T47D (cell line): ENCODE measurements at places on chromosomes 2 and 18.

DNA sequence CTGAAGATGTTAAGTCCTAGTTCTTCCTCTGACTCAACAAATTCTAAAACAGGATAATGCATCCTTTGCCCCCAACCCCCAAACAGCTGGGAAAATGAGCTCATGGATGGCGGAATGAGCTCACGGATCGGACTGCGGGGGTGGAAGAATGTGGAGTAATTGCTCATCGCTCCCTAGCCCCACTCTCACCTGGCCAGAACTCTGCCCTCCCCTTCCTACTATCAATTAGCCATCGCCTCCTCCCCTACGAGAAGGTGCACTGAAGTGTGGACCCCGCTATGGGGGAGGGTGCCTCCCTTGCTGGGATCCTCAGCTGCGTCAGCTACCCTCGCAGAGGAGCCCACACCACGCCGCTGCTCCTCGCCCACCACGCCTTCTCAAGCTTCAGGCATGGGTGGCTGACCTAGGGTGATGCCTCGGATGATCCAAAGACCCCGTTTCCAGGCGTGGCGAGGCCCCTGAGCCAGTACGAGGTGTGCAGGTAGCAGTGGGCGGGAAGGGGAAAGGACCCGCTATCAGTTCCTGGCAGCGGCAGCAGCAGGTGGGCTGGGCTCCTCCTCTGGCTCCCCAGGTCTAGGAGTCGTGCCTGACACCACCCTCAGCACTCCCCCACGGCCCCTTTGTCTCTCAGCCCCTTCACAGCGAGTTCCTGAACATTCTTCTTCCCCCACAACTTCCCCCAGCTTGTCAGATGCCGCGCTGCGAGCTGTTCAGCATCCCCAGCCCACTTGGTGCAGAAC lies 82.1 kb upstream of the POMC start:
- DNase-seq, result no peak

GRCh38 chr2:46837704-46838103 lies 77.9 kb downstream of the MCFD2 start:
- no peak for DNase-seq

DNA sequence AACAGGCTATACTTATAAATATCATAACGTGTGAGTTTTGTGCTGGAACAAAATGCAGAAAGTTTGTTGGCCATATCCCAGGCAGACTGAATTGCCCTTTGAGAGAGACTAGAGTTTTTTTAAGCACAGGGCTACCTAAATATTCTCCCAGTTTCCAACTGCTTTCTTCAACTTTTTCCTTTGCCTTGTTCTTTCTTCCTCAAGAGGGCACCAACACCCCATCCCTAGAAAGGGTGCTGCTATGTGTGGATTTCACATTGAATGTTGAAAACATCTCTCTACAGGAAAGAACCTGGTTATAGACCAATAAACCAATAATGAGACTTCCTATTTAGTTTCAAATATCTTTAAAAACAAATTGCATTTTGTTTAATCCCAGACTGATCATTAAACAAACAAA lies 87.9 kb downstream of the ICOS start:
- no peak for DNase-seq

- no peak for DNase-seq
Observed at GRCh38 chr18:47985866-47986265, 55.4 kb upstream of the SMAD2 start.

DNA sequence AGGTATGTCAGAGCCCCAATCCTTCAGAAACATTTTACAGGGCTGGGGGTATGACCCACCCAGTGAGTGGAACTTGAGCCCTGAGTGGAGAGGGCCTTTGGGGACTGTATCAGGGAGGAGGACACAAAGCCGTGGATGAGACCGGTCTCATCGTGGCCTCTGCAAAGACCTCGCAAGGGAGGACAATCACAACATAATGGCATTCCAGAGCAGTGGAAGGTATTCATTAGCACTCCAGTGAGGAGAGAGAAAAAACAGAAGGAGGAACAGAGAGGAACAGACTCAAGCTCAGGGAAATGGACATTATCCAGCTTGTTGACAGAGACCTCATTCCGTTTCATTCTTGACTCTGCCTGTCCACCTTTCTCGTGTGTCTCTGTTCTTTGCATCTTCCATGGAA lies 38.8 kb upstream of the CTAGE1 start:
- DNase-seq, result no peak

GRCh38 chr2:19038071-19039015 lies 320.1 kb downstream of the OSR1 start:
- DNase-seq, result no peak

- no peak for DNase-seq
Observed at GRCh38 chr18:26960911-26961310, 95.4 kb upstream of the AQP4 start.

- DNase-seq, result no peak
Observed at GRCh38 chr2:226981791-226982326, 146.0 kb downstream of the RHBDD1 start.

- DNase-seq, result no peak
Observed at GRCh38 chr2:134564549-134564948, 154.3 kb downstream of the TMEM163 start.
